NCI-H748 treated with DMSO at 0.1 percent for 48 hours (cell line): ENCODE measurements at places on chromosomes 5 and 9.

DNA sequence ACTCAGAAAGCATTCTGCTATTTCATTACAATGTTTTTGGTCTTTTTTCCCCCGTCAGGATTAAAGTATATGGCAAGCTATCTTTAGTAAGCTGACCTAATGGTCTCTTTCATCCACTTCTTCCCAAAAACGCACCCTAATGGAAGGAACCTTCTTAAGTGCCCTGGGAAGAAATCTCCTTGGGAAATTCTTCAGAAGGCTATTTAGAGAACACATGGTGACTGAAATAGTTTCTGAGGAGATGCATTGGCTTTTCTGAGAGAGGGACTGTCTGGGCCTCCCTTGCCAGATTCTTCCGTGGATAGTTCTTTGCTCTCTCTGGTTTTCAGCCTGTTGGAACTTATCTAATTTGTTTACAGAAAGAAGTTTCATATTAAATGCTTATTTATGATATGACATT, 524.1 kb upstream of the MEF2C start:
- no peak for DNase-seq

DNA sequence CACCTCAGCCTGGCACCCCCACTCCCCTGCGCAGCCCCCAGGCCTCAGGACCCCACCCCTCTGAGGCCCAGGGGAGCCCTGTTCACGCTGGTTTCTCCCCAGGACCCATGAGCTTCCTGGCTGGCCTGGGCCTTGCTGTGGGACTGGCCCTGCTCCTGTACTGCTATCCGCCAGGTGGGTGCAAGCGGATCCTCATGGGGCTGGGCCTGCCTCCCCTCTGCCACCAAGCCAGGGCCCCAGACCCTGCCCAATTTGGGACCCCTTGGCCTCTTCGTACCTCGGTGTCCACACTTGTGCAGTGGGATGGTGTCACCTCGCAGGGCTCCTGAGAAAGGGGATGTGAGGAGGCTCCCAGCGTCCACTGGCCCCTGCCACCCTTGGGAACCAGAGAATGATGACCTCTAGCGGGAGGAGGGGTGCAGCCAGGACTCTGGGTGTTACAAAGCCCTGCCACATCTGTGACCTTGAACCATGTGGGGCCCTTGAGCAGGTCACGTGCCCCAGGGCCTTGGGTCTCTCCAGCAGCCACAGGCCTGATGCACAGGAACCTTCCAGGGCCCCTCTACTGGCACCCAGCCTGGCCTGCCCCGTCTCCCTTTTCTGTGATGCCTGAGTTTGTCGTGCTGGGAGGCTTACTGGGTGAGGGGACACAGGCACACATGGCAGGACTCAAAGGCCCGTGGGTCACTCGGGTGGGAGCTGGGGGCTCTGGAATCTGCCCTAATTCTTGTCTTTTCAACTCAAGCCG, 16.3 kb downstream of the CARD19 start:
- DNase-seq = no peak

GRCh38 chr5:53416144-53416738, 64.2 kb upstream of the FST start:
- no peak for DNase-seq

DNA sequence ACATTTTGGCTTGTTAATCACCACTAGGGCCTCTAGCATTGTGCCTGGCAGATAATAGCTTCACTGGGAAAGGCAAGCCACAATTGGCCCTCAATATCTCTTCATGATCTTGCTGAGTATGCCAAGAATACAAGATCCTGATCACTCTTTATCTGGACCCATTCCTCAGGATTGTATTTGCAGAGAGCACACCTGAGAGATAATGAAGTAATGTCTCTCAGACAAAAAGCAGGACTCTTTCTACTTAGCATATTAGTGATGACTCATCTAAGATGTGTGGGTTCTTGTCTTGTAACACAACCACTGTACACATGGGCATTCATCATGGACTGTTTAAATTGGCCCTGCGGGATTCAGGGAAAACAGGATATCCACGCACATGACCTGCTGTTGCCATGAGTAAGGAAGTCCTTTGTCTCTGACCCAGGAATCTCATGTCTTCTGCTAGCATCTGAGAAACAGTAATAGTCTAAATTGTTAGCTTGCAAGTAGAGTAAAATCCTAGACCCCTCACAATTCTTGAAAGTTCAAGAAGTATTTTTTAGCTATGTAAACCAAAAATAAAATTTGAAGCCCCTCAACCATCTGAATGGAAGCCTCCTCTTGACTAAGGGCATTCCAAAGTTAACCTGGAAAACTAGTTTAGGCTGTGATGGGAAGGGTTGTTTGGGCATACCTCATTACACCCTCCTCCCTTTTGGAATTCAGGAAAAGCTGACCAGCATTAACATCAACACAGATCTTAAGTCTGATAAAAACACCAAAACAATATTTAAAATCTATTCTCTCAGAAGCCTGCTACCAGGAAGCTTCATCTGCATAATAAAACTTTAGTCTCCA, 28.0 kb upstream of the NFIL3 start:
- DNase-seq = no peak

- DNase-seq = no peak
Observed at GRCh38 chr9:36999728-37000333, 34.2 kb downstream of the PAX5 start.

DNA sequence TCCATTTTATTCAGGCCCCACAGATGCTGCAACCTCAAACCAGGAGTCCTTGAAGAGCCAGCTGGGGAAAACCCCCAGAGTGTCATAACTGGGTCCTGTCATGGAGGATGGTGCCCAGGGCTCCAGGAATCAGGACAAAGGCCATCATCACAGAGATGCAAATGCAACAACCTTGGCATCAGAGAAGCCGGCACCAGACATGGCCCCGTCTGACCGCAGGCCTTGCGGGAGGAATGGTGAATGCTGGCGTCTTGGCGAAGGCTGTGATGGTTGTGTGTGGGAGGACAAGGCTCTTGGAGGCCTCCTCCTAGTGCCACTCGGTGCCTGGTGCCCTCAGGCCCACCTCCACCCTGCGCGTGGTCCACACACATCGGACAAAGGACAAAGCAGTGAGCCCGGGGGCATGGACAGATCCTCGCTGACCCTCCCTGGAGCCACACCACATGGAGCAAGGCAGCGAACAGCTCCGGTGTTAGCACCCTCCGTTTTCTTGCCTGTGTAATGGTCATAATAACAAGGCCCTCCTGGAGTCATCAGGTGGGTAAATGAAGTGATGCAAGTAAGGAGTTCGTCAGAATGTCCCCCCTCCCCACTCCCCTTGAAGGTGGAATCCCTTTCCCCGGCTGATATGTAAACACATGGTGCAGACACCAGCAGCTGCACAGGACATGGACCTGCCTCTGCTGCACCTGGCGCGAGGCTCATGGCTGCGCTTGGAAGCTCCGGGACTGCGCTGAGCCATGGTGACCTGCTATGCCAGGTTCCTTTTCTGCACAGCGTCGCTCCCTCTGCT, 380.7 kb downstream of the IRX2 start:
- DNase-seq = no peak

DNA sequence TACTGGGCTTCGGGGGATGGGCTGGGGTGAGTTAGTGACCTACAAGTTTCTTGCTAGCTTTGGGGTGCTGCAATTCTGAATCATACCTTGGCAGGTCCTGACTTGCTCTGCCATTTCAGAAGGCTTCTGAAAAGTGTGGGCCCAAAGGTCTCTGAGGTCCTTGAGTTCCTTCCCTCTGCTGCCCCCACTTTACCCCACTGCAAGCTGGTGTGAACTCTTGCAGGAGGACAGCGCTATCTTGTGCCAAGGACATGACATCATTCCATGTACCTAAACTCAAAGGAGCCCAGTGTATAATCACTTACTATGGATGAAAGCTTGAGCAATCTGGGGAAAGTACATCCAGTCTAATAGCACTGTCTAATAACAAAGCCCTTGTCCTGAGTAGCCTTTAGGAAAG, 157.4 kb downstream of the RMI1 start:
- no peak for DNase-seq

DNA sequence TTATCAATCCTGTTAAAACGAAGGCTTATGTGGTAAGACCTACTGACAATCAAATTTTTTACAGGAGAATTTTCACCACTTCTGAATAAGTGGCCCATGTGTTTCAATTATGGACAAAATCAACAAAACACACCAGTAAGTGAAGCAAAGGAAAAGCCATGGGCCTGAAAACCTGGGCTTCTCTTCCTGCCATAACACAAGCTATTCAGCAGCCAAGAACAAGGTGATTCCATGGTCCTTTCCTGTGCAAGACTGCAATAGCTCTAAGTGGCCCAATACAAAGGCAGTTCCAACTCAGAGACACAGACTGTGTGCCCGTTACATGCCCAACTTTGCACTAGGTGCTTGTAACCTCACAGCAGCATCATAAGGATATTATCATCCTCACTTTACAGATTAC, 168.5 kb downstream of the EPB41L4A start:
- no peak for DNase-seq

DNA sequence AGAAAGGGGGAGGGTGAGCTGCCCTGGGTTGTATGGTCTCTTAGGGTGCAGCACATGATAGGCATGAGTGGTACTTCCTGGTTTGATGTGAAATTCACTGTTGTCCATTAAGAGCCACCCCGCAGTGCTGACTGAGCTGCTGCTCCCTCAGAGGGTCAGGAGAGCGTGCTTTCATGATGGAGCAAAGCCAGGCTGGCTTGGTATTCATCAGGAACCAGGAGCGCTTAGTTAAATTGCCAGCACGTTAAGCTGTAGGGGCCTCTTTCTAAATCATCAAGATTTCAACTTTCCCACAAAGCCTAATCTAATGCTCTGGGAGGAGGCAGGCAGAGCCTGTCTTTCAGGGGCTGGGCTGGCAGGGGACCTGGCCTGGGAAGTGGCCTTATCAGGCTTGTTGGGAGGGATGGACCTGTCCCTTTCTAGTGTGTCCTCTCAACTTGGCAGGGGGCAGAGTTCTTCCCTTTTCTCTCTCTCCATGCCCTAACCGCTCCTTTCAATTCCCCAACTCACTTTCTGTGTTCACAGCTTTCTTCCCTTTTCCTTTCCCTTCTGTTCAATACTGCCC, 7.9 kb downstream of the CYSTM1 start:
- no peak for DNase-seq

- DNase-seq = no peak
Observed at GRCh38 chr5:173913686-173914321, 25.7 kb downstream of the CPEB4 start.

- DNase-seq = no peak
Observed at GRCh38 chr5:141298376-141298775, 5.5 kb downstream of the SLC25A2 start.

GRCh38 chr5:129440424-129440823, 19.7 kb upstream of the ADAMTS19 start:
- no peak for DNase-seq

GRCh38 chr9:126397056-126397455, 70.4 kb downstream of the MVB12B start:
- DNase-seq = no peak

GRCh38 chr5:76576450-76576849, 46.8 kb downstream of the F2RL2 start:
- DNase-seq = no peak

GRCh38 chr5:131375351-131375750, 111.5 kb downstream of the CDC42SE2 start:
- DNase-seq = no peak

DNA sequence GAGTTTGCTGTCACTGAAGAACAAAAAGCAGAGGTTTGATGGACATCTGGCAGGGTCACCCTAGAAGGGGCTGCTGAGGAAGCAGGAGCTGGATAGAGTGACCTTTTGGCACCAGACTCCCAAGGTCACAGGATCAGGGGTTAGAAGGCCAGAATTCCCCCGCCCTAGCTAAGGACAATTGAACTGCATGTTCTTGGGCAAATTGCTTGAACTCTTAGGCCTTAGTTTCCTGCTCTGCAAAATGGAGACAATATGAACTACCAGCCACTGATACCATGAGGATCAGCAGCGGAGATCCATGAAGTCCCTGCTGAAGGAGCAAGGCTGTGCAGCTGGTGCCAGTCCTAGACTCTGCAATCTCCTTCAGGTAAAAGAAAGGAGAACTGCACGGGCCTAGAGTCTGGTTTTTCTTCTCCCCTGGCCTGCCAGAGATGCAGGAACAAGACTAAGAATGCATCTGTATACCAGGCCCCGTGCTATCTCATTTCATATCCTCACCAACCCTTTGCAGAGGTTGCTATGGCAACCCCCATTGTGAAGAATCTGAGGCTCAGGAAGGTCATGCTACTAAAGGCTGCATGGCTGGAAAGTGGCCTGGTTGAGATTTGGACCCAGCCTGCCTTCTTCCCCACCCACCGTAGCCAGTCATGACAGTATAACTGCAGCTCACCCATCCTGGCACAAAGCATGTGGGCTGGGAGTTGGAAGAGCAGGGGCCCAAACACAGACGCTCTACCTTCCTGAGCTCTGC, 33.7 kb downstream of the CAMK2A start:
- DNase-seq = no peak

GRCh38 chr5:96146675-96147074, 185.0 kb upstream of the ELL2 start:
- no peak for DNase-seq
